ENCODE measurements at places on chromosomes 16 and 17.

- DNase-seq = peak; percentile 51
Observed at GRCh38 chr17:43994272-43995149, 9.9 kb upstream of the NAGS start.

GRCh38 chr17:7943291-7943690 is 11.3 kb downstream of the CNTROB start:
- no peak for DNase-seq

DNA sequence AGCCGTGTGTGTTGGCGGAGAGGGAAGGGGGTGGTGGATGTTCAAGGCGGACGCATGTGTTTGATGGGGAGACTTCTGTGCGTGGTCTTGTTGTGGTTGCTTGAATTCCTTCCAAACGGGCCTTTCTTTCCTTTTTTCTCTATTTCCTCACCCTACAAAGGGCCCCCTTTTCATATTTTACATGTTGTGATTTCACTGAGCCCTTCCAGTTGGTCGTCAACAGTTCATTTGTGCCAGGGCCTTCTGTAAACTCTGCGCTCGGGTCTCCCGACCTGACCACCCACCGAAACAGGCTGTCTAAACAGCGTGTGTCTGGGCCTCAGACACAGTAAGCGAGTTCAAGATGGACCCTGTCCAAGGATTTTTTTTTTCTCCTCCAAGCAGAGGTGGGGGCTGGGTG is 228.4 kb downstream of the IRF8 start:
- DNase-seq = no peak

DNA sequence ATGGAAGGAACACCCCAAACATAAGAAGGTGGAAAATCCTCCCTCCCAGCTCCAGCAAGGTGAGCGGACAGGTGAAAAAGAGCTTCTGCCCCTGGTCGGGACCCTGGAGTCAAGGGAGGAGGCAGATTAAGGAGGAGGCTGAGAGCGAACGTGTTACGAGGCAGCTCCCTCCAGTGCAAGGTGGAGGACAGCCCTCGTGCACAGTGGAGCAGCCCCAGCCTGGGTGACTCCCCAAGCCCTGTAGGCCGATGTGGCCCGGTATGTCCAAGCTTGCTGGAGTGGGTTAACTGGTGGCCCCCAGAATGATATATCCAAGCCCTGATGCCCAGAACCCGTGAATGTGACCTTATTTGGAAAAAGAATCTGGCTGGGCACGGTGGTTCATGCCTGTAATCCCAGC is 15.5 kb upstream of the CRISPLD2 start:
- no peak for DNase-seq

Measured in effector CD4-positive, alpha-beta T cell (primary cell).